ENCODE measurements at places on chromosomes 7 and 10. TPM values are rescaled to one million over a fixed set of nuclear protein-coding genes. Genes with fewer than 3 reads are reported as not detected.

FAM170B gene
- total RNA-seq = not detected

DNA sequence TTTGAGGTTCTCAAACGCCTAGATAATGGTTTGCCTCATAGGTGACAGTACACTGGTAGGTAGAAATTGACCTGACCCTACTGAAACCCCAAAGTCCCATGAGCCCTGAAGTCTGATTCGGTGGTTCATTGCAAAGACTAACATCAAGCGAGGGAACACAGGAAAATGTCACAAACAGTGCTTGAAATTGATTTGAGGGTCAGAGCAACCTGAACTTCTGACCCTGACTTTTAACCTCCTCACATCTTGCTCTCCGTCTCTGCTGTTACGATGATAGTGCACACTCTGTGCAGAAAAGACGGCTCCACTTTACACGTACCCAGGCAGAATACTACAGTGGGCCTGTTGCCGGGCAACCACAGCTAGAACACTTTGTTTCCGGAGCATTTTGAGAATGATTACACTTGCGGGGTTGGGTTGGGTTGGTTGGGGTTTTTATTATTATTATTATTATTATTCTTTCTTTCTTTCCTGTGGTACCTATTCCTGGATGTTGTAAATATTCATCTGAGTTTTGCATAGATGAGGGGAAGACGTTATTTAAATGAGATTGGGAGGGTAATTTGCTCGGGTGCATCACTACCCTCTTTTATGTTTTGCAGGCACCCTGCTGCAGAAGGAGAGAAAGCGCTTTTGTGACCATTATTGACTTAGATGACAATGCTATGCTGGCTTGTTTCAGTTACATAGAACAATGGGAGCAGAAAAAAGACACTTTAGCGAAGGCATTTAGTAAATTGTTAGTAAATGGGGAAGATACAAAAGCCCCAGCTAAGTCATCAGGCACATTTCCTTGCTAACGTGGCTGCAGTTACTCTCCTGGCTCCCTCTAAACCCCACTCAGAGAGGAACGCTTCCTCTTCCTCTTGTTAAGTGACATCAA, 438.1 kb upstream of the NRP1 start:
- H3K4me3 ChIP-seq = no peak overlapping the region
- no peaks in the 10 kb centered on the region for H3K4me1 ChIP-seq
- no peak for DNase-seq
- no peaks in the 10 kb centered on the region for H3K36me3 ChIP-seq

DNA sequence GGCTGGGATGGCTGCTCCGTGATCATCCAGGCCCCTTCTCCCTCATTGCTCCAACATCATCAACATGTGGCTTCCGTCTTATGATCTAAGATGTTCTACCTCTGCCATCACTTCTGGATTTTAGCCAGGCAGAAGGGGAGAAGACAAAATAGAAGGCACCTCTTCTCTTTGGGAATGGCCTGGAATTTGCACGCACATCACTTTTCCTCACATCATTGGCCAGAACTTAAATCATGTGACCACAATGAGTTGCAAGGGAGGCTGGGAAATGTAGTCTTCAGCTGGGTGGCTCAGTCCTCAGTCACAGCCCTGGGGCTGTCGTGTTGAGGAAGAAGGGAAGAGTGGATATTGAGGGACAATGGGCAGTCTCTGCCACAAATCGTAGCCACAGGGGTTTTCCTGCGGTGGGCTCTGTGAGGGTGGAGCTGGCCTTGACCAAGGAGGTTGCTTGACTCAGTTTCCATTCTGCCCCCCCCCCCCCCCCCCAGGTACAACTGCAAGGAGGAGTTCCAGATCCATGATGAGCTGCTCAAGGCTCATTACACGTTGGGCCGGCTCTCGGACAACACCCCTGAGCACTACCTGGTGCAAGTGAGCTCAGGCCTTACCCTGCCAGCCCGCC, 50.3 kb downstream of the PALD1 start:
- H3K4me3 ChIP-seq = no peak overlapping the region
- H3K36me3 ChIP-seq = no peaks in the 10 kb centered on the region
- no peaks in the 10 kb centered on the region for H3K4me1 ChIP-seq
- no peak for DNase-seq

DNA sequence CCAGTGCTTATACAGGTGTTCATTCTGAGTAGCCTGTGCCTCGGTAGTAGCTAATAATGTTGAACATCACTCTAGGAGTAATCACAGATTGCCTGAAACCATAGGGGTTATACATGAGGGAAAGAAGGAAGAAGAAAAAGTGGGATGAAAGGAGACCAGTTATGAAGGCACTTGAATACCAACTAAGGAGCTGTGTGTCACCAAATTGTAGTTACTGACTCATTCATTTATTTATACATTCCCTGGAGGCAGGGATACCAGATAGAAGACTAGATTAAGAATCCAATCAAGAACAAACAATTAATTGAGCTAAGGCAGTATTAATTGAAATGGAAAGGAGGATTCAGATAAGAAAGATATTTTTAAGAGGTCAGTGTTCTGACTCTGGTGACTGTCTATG, 129.6 kb upstream of the PRPS1L1 start:
- H3K4me1 ChIP-seq = no peaks in the 10 kb centered on the region
- peaks cover 4% of the 10 kb centered on the region for H3K27me3 ChIP-seq
- DNase-seq = no peak
- no peak overlapping the region for H3K27ac ChIP-seq

CPA4 gene
- not detected for total RNA-seq

GRCh38 chr10:1057106-1057657, 997 bp downstream of the WDR37 start:
- H3K27me3 ChIP-seq = no peaks in the 10 kb centered on the region
- peak overlapping the region; percentile 96 for H3K27ac ChIP-seq
- peak overlapping the region; percentile 99 for H3K4me3 ChIP-seq
- H3K36me3 ChIP-seq = peaks cover 61% of the 10 kb centered on the region

DNA sequence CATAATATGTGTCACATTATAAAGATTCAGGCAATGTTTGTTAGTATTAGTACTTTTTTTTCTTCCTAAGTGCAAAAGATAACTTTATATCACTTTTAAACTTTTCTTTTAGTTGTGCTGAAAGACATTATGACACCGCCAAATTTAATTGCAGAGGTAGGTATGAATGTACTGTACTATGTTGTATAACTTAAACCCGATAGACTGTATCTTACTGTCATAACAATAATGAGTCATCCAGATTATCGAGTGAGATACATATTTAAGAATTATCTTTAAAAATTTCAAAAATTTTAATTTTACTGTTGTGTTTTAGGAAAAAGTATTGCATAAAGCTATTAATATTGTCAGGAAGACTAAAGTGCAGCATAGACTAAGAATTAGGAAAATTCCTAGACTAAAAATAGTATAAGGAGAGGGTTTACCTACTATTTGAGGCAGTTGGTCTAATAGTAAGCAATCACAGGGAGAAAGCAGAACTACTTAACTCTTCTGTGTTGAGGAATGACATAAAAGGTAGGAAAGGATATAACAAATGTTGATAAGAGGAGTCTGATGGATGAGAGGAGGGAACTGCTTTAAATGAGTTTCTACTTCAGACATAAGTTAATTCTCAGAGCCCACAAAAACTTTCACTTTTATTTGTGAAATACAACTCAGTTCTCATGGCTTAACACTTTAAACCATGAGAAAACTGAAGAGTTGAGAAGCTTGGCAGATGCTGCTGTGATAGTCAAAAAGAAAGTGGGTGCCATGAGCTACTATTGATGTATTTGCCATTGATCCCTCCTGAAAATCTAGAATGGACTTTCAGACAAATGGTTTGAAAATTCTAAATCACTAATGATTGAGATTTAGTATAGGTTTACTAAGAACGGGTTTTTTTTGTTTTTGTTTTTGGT, 67.8 kb downstream of the PTEN start:
- H3K4me1 ChIP-seq = peaks cover 40% of the 10 kb centered on the region
- peaks cover 60% of the 10 kb centered on the region for H3K36me3 ChIP-seq
- DNase-seq = no peak
- H3K27ac ChIP-seq = no peak overlapping the region

DNA sequence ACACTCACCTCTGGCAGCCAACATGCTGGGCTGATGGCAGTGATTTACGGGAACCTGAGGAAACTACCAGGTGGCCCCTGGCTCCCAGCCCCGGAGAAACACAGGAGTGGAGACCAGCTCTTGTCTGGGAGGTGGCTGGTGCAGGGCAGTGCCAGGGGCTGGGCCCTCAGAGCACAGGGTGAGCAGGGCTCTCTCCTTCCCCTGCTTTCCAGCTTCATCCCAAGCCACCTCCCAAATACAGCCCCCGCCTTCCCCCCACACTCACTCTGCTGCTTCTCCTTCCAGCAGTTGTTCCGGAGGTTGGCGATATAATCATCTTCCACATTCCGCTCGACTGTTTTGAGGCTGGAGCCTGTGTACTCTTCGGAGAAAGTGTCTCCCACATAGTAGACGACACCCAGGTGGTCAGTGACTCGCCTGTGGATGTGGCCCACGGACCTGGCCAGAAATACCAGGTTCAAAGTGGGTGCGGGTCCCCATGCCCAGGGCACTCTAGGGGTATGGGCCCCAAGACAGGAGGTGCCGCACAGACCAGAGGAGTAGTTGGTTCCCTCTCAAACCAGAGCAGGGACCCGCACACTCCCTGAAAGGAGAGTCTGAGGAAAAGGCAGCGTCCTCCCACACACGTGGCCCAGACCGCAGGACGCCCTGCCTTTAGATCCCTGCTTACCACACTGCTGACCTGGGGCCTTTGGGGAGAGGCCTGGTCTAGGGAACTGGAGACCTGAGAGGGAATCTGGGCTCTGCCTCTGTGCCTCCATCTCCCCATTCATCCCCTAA, 18.3 kb downstream of the DNAJB12 start:
- peaks cover 41% of the 10 kb centered on the region for H3K36me3 ChIP-seq
- DNase-seq = no peak
- H3K27me3 ChIP-seq = no peaks in the 10 kb centered on the region
- H3K27ac ChIP-seq = peak overlapping the region; percentile 77
- peaks cover 74% of the 10 kb centered on the region for H3K4me1 ChIP-seq

CALU gene
- total RNA-seq = 29.5 TPM

DNA sequence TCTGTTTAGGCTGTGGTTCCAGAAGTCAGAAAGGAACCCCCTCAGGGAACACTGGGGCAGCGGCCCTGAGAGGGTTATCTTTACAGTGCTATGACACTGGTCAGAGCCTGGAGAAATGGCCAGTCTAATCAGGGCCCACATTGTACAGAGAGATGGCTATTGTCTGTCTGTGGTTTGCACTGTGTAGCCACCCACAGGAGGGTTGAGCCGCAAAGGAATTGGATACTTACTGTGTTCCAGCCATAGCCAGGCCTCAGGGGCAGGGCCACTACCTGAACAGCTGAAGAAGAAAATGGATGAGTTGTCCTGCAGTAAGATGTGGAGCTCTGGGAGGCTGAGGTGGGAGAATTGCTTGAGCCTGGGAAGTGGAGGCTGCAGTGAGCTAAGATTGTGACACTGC, 47.5 kb upstream of the PODXL start:
- no peak for DNase-seq
- no peaks in the 10 kb centered on the region for H3K4me1 ChIP-seq
- no peak overlapping the region for H3K4me3 ChIP-seq

HGF gene
- not detected for total RNA-seq

DNA sequence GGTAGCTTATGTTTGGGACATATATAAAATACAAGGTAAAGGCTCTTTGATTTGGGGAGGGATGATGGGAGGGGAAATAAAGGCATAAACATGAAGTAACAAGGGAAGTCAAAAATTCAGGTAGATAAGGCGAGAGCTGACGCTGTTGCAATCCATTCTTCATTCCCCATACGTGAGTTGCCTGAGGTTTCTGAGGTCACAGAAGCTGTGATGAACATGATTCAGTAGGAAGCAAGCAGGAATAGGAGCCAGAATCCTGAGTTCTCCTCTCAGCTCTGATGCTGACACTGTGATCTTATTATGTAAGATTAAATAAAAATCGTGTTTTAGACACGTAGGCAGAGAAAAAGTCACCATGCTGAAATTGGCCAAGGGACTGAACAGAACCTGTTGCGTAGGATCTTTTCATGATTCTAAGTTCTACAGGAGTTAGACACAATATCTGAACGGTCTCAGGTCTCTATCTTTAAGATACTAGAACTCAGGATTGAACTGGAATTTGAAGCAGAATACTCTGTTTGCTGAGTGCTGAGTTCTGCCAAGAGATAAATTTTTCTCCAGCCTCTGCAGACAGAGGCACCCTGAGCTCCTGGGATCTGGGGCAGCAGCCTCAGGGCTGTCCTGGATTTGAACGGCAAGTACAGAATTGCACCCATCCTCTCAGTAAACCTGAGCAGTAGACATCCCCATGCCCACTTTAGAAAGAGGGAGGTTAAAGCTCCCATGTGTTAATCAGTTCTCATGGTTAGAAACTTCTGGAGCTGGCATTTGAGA, 21.0 kb downstream of the KLF6 start:
- DNase-seq = no peak
- peaks cover 6% of the 10 kb centered on the region for H3K36me3 ChIP-seq
- peaks cover 81% of the 10 kb centered on the region for H3K4me1 ChIP-seq
- H3K4me3 ChIP-seq = peak overlapping the region; percentile 58
- H3K27me3 ChIP-seq = no peaks in the 10 kb centered on the region

GRCh38 chr7:41189866-41190265, 513.0 kb downstream of the INHBA start:
- no peak overlapping the region for H3K27ac ChIP-seq
- H3K36me3 ChIP-seq = no peaks in the 10 kb centered on the region
- H3K4me3 ChIP-seq = no peak overlapping the region
- DNase-seq = no peak
- H3K4me1 ChIP-seq = no peaks in the 10 kb centered on the region

GRCh38 chr10:103147645-103148044, 45.4 kb downstream of the NT5C2 start:
- H3K4me1 ChIP-seq = no peaks in the 10 kb centered on the region
- H3K27me3 ChIP-seq = no peaks in the 10 kb centered on the region
- DNase-seq = no peak
- H3K36me3 ChIP-seq = peaks cover 15% of the 10 kb centered on the region
- no peak overlapping the region for H3K27ac ChIP-seq
- no peak overlapping the region for H3K4me3 ChIP-seq

DNA sequence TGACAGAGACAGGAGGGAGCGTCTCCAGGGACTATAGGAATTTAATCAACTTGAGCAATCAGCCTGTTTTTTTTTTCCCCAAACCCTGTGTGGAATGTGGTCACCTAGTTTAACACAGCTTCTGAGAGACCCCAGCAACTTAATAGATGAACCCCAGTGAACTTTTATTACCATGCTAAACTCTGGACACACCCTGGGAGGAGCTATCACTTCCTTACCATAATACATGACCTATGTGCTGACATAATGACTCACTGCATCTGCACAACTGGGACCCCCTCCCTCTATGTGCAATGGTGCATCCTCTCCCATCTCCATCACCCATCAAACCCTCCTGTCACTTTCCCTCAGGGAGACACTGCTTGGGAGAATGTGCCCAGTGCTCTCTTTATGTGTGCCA, 83.7 kb downstream of the EPC1 start:
- no peak overlapping the region for H3K27ac ChIP-seq
- peaks cover 19% of the 10 kb centered on the region for H3K36me3 ChIP-seq
- peaks cover 6% of the 10 kb centered on the region for H3K4me1 ChIP-seq
- H3K4me3 ChIP-seq = no peak overlapping the region
- no peaks in the 10 kb centered on the region for H3K27me3 ChIP-seq
